Activated CD8-positive, alpha-beta memory T cell treated with anti-CD3 and anti-CD28 coated beads, Interleukin-2, amount 10 ng/mL, durations not matched to agents 7 days and 5 days (primary cell): ENCODE measurements at places on chromosomes 12 and 14. TPM values are rescaled to one million over a fixed set of nuclear protein-coding genes. Genes with fewer than 3 reads are reported as not detected.

The LHX5 gene
- not detected for total RNA-seq

The GPRC5D gene
- total RNA-seq, result not detected

The ZFHX2 gene
- total RNA-seq, result 2.7 TPM

- no peak overlapping the region for H3K4me3 ChIP-seq
- peaks cover 2% of the 10 kb centered on the region for H3K36me3 ChIP-seq
- H3K27ac ChIP-seq, result no peak overlapping the region
- peaks cover 76% of the 10 kb centered on the region for H3K27me3 ChIP-seq
Observed at GRCh38 chr14:103281496-103282231, 52.4 kb upstream of the EIF5 start.

GRCh38 chr12:131862994-131863710 is 31.3 kb upstream of the ULK1 start:
- no peak overlapping the region for H3K27ac ChIP-seq
- H3K36me3 ChIP-seq, result no peaks in the 10 kb centered on the region
- H3K27me3 ChIP-seq, result no peaks in the 10 kb centered on the region
- peaks cover 9% of the 10 kb centered on the region for H3K4me1 ChIP-seq

- no peaks in the 10 kb centered on the region for H3K4me1 ChIP-seq
- no peak for DNase-seq
- no peak overlapping the region for H3K4me3 ChIP-seq
- H3K27ac ChIP-seq, result no peak overlapping the region
- H3K27me3 ChIP-seq, result no peaks in the 10 kb centered on the region
- no peaks in the 10 kb centered on the region for H3K36me3 ChIP-seq
Observed at GRCh38 chr14:76051717-76052465, 66.3 kb downstream of the IFT43 start.

DNA sequence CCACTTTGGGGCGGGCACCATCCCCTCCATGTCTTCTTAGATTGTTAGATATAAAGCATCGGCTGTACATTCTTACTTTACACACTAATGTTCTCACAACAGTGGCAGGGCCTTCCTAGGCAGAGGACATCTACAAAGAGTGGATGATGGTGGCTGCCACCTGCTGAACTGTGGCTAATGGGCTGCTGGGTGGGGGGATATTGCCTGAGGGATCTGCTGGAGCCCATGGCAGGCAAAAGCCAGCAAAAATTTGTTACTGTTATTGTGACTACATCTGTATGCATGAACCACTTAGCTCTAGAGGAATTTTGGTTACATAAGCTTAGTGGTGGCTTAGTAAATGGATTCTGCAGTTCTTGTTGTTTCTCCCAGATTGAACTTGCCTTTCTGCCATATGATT is 52.6 kb downstream of the DIP2B start:
- no peak overlapping the region for H3K27ac ChIP-seq
- H3K36me3 ChIP-seq, result peaks cover 8% of the 10 kb centered on the region
- no peak for DNase-seq
- no peak overlapping the region for H3K4me3 ChIP-seq

- H3K36me3 ChIP-seq, result peaks cover 33% of the 10 kb centered on the region
- H3K27ac ChIP-seq, result peak overlapping the region; percentile 16
- DNase-seq, result no peak
- no peaks in the 10 kb centered on the region for H3K27me3 ChIP-seq
- H3K4me3 ChIP-seq, result no peak overlapping the region
Observed at GRCh38 chr12:124464830-124465229, 102.6 kb downstream of the NCOR2 start.
